Left ventricle myocardium inferior (tissue), 1 donor: ENCODE measurements at places on chromosomes 13 and 19. TPM values are rescaled to one million over a fixed set of nuclear protein-coding genes. Genes with fewer than 3 reads are reported as not detected.

GRCh38 chr13:82220641-82221040 is 1661.6 kb downstream of the SLITRK1 start:
- no peak overlapping the region for H3K27ac ChIP-seq
- H3K4me3 ChIP-seq = no peak overlapping the region
- no peaks in the 10 kb centered on the region for H3K4me1 ChIP-seq
- DNase-seq = no peak
- H3K27me3 ChIP-seq = no peaks in the 10 kb centered on the region

Gene ZNF83
- 21.1 TPM for total RNA-seq

Gene ZNF345
- 2.9 TPM for total RNA-seq

Gene CLEC4M
- not detected for total RNA-seq

Gene CYP4F2
- total RNA-seq = not detected
